ENCODE measurements at places on chromosomes 7 and 10. TPM values are rescaled to one million over a fixed set of nuclear protein-coding genes. Genes with fewer than 3 reads are reported as not detected.

Gene BEND7
- polyA plus RNA-seq, result 28.4 TPM

Gene LRRC18
- not detected for polyA plus RNA-seq

Gene GIMAP7
- 13.0 TPM for polyA plus RNA-seq

Gene SLC18A3
- polyA plus RNA-seq, result not detected

Gene ANKRD2
- 0.50 TPM for polyA plus RNA-seq

Gene JAKMIP3
- polyA plus RNA-seq, result 0.19 TPM

Gene ARL4A
- polyA plus RNA-seq, result 22.5 TPM

Gene NPTX2
- 4.2 TPM for polyA plus RNA-seq

Gene ACHE
- 5.9 TPM for polyA plus RNA-seq

Gene HOXA3
- polyA plus RNA-seq, result 49.3 TPM

Gene VSTM4
- 12.2 TPM for polyA plus RNA-seq

Gene C7orf57
- polyA plus RNA-seq, result 0.43 TPM

Gene MAT1A
- polyA plus RNA-seq, result 1.5 TPM

Gene OGDHL
- 54.4 TPM for polyA plus RNA-seq

Gene OR6V1
- polyA plus RNA-seq, result not detected

Gene GPER1
- polyA plus RNA-seq, result 6.7 TPM

Gene ERCC6
- 13.7 TPM for polyA plus RNA-seq

Gene RHEB
- 130 TPM for polyA plus RNA-seq

Gene OPN4
- polyA plus RNA-seq, result not detected

Gene PMS2
- 19.2 TPM for polyA plus RNA-seq

Gene SPDYE16
- 4.0 TPM for polyA plus RNA-seq

Gene MAPK8
- polyA plus RNA-seq, result 74.8 TPM

Gene APBB1IP
- polyA plus RNA-seq, result 1.8 TPM

Gene GNB2
- 236 TPM for polyA plus RNA-seq

Gene HOXA9
- polyA plus RNA-seq, result 115 TPM

Gene PTER
- 16.7 TPM for polyA plus RNA-seq

Gene ZNF33B
- polyA plus RNA-seq, result 42.1 TPM

Gene PTN
- 141 TPM for polyA plus RNA-seq

Gene NEURL1
- polyA plus RNA-seq, result 1.9 TPM

Gene CYP2C19
- polyA plus RNA-seq, result 0.30 TPM

Gene ACSL5
- 5.3 TPM for polyA plus RNA-seq

Gene PRSS37
- polyA plus RNA-seq, result 0.81 TPM

Gene OR2A5
- 0.36 TPM for polyA plus RNA-seq

Gene EGFR
- 32.0 TPM for polyA plus RNA-seq

Gene HOXA11
- polyA plus RNA-seq, result 39.2 TPM

Gene ANKRD30A
- polyA plus RNA-seq, result not detected

Gene IL2RA
- polyA plus RNA-seq, result not detected
